ENCODE measurements at places on chromosomes 6 and 20.

DNA sequence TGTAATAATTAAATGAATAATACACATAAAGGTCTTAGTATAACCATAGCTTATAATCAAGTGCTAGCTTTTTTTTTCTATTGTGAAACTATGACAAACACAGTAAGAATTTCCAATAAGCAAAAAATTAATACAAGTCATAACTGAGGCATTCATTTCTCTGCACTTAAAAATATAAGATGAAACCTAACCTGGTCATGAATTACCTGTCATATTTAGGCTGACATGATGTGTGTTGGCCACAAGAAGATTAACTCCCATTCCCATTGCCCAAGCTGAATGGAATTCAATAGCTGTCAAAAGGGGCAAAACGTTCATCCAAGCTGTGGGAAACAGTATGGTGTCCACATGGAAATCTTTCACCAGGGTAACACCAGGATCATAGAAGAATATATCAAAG, 5.4 kb downstream of the VNN2 start:
- DNase-seq, result no peak

DNA sequence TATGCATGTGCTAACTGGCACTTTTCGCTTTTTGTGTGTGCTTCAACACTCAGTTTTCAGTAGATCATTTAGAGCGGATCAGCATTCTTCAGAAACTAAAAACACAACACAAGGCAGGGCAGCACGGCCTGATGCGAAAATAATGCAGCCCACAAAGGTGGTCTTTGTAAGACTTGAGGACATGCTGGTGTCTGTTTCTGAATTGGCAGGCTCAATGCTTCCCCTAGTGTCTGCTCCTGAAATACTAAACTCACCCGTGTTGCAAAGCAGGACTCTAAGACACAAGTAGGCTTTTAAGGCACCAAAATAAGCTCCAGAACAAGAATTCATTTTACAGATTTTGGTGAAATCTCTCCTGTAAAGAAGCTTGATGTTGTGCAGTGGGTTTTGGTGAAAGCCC, 676.5 kb downstream of the TENT5A start:
- no peak for DNase-seq

DNA sequence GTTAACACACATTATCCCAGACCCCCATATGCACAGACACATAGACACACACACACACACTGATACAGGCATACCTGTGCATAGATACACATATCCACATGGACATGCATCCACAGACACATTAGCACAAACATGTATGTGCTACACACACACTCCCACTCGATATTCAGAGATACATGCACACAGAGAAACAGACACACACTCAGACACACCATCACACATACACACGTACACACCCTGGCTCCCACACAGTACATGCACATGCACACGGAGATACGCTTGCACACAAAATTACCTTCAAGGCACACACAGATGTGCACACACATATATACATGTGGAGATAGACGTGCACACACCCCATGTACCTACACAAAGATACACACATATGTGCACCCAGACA, 19.7 kb downstream of the RBM38 start:
- no peak for DNase-seq

DNA sequence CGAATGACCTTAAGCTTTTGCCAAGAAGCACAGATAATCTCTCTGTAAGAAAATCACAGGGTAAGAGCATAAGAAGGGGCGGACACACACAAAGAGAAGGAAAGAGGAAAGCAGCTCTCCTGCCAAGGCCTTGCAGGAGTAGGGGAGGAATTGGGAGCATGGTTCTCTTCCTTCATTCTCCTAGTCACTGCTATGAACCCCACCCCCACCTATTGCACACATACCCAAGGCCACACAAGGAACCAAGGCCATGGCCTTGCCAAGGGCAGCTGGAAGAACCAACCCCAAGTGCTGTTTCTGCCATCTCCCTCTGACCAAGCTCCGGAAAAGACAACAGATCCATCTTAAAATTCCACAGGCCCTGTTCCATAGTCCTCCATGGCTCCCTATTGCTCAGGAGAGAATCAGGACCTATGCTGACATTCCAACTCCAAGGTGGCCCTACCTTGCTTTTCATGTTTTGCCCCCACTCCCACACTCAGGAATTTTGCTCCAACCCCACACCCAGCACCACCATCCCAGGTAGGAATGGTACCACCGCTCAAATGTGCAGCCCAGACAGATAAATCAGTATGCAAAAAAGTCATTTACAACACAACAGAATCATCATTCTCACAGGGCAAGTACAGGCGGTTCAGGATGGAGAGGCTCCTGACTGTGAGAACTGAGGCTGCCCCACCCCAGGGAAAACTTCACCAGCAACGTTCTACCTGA, 31.3 kb downstream of the TRAM2 start:
- no peak for DNase-seq

GRCh38 chr6:80466981-80467380, 360.5 kb downstream of the BCKDHB start:
- DNase-seq, result no peak

- DNase-seq, result no peak
Observed at GRCh38 chr6:27685279-27685678, 212.4 kb upstream of the ZNF184 start.

- no peak for DNase-seq
Observed at GRCh38 chr6:31898383-31899011, 999 bp upstream of the EHMT2 start.

- DNase-seq, result no peak
Observed at GRCh38 chr6:140976806-140977205, 1155.9 kb upstream of the GJE1 start.

- DNase-seq, result no peak
Observed at GRCh38 chr6:92169506-92169905, 1249.9 kb downstream of the EPHA7 start.

- no peak for DNase-seq
Observed at GRCh38 chr20:23415959-23416583, 5.2 kb downstream of the NAPB start.

DNA sequence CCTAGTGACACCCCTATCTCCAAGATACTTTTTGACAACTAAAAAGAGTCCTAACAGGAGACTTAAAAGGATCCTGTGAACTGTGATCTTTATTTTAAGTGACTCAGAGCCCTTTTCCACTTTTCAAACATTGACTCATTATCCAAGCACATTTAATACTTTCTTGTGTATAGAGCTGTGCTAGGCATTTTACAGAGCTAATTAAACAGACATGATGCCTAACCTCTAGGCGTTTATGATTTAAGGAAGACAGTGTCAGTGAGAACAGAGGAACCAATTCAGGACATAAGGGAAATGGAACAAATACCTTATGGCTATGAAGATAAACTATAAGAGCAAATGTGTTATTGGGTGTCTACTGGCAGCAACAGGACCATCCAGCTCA, 282.6 kb downstream of the TPBG start:
- DNase-seq, result no peak

DNA sequence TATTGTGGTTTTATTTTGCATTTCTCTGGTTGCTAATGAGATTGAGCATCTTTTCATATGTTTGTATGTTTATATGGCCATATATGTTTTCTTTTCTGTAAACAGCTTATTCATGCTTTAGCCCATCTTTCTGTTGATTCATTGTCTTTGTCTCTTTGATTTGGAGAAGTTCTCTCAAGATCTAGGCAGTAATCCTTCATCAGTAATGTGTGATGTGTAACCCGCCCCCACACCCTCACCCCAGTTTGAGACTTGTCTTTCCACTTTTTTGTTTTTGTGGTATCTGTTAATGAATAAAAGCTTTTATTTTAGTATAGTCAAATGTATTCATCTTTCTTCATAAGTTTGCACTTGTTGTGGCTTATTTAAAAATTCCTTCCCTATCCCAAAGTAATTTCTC, 26.0 kb downstream of the ZC3H12D start:
- DNase-seq, result no peak

GRCh38 chr6:42040856-42041480, 9.4 kb upstream of the TAF8 start:
- DNase-seq, result no peak

- no peak for DNase-seq
Observed at GRCh38 chr20:20207291-20207690, 155.0 kb downstream of the CFAP61 start.

- no peak for DNase-seq
Observed at GRCh38 chr20:57157106-57157691, 109.2 kb downstream of the BMP7 start.

DNA sequence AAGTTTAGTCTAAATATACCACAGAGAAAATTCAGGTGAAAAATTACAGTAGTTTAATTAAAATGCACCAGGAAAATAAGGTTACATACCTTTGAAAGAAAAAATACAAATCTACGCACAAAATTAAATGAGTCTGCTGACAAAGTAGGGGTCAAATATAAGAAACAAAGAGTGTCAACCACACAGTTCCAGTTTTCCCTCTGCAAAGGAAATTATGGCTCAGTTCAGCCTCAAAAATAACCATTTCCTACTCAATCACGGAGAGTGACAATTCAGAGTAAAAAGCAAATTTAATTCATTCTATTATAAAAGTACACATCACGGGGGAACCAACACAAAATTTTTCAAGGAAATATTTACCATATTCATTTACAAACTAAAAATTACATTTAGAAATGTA, 124.8 kb downstream of the PTPRK start:
- DNase-seq, result no peak

All from upper lobe of right lung (tissue), 1 donor.